ENCODE measurements at places on chromosomes 5 and 9.

- no peak for DNase-seq
These were observed 192.6 kb upstream of the MSX2 start for GRCh38 chr5:174531782-174532191.

DNA sequence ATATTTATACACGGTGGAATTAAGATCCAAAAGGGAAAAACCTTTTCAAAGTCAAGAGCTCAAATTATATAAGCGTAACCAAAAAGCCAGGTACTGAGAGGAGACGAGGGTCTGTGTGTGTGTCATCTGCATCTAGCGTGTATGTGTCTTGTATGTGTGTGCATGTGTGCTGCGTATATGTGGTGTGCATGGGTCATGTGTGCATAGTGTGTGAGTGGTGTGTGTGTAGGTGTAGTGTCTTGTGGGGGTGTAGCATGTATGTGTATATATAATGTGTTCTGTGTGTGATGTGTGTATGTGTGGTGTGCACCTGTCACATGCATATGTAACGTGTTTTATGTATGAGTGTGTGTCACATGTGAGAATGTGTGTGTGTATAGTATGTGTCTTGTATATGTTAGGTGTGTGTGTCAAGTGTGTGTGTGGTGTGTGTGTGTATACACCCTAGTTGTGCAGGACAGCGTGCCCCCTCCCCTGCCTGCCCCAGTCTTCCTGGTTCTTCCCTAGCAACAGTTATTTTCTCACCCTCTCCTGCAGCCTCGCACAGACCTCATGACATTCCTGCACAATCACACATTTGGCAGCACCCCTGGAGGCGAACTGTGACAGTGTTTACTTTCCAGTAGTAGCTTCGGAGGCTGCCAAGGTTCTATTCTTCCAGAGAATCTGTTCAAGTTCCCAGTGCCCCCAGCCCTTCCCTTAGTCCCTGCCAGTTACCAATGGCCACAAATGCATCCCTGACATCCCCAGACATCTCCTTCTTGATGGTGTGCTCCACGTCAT is 27.1 kb upstream of the TNIP1 start:
- no peak for DNase-seq

DNA sequence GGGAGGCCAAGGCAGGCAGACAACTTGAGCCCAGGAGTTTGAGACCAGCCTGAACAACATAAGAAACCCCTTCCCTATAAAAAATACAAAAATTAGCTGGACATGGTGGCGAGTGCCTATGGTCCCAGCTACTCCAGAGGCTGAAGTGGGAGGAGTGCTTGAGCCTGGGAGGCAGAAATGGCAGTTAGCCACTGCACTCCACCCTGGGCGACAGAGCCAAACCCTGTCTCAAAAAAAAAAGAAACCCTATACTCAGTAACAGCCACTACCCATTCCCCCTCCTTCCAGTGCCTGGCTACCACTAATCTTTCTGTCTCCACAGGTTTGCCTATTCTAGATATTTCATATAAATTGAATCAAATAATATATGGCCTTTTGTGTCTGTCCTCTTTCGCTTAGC is 14.3 kb upstream of the SIL1 start:
- DNase-seq = no peak

DNA sequence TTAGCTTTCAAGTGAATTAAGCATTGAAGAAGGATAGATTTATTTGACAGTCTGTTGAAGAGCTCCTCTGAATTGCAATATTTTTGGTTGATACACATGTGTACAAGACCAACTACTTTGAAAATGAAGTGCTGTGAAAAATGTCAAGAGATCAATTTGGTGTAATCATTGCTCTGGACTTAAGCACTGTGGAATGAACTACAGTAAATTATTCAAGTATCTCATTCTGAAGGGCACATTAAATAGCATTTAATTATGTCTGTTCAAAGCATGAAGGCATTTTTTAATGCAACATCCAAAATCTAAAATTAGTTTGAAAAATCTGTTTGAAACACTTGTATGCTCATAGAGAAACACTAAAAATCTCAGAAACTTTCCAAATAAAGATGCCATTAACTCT is 107.5 kb downstream of the CDH18 start:
- no peak for DNase-seq

DNA sequence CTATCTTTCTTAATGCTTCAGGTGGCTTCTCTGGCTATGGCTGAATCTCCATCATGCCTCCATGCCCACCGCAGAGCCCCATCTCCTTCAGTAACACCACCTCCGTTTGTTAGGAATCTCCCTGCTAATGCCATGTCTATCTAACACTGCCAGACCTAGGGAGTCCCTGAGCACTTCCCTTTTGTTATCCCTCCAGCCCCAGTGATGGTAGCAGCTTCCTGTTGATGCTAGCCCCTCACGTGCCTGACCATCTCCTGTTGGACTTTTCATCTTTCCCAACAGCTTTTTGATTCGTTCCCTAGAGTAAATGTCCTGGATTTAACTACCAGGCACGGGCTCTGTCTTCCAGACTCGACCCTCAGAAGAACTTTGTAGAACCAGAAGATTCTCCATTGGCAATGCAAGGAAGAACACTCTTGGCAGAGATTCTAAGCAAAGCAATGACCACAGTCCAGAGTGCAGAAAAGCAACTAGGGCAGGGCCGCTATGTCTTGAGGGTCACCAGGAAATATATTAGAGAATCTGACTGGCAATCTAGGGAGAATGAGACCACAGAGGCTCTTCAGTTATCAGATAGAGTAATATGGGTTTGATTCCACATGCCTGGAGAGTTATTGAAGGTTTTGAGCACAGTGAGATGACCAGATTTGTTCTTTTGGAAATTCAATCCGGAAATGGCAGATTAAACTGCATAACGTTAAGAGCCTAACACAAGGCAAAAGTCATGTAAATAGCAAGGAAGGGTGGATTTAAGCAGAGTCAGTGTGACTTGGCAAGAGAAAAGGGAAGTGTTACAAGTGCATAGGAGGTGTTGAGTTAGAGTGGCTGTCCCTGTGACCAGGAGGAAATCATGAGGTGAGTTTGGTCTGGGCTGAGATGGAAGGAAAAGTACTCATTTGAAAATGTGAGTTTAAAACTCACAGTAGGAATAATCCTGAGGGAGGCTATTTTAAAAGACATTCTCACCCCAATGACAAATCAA is 555.2 kb downstream of the ACTL7B start:
- no peak for DNase-seq

- DNase-seq = no peak
These were observed 52.2 kb downstream of the SLC36A1 start for GRCh38 chr5:151499501-151500035.

DNA sequence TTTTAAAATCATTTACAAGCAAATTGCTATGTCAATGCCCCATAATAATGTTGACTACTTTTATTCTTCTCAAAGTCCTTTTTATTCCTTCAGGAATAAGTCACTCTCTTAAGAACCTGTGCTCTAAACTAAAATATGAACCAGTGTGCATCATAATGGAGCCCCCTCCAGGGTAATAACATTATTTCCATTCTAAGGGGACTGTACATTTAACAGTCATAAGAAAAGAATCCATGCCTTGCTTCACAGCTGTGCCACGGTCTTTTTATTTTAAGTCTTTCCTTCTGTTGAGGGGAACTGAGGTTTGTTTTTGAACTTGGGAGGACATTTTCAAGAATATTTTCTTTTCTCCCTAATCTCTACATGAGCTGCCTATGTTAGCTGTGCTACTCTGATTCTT is 297.6 kb downstream of the MAN2A1 start:
- DNase-seq = no peak

- no peak for DNase-seq
These were observed 374.6 kb downstream of the SPATA31D1 start for GRCh38 chr9:82363198-82363597.

- no peak for DNase-seq
These were observed 157.5 kb downstream of the COMMD10 start for GRCh38 chr5:116242343-116242742.

- DNase-seq = no peak
These were observed 21.0 kb upstream of the ERAP2 start for GRCh38 chr5:96855031-96855872.

- DNase-seq = no peak
These were observed 113.2 kb downstream of the PALM2AKAP2 start for GRCh38 chr9:109893241-109893640.

GRCh38 chr5:177496727-177497291 is 595 bp downstream of the PDLIM7 start:
- no peak for DNase-seq

DNA sequence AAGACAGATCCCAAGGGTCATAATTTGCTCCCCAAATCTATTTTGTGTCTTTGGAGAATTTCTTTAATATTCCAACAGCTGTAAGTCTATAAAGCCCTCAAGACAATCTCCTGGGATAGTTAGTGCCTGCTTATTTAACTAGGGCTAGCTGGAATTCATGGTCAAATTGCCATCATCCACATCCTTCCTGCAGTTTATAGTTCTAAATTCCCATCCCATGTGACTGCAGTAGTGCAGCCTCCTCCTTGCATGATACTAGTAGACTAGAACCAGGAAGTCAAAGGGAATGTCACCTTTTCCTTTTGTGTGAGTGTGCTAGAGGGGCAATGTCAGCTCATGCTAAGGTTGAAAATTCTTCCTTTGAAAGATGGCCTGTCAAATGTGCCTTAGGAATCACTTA is 214.8 kb upstream of the PIK3R1 start:
- no peak for DNase-seq
